ENCODE measurements at places on chromosomes 5 and 9. TPM values are rescaled to one million over a fixed set of nuclear protein-coding genes. Genes with fewer than 3 reads are reported as not detected.

DNA sequence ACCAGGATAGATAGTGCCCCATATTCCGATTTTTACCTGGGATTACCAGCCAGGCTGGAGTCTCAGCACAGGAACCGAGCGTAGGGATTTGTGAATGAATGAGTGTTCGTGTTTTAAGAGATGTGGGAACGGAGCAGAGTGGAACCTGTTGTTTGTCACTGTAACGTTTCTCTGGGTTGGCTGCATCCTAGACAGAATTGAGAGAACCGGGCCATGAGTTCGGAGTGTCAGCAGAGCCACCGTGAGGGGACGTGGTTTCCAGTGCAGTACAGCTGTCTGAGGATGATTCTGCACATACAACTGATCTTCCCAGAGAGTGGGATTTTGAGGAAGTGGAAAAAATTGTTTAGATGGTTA, 1.2 kb downstream of the PDE8B start:
- no peak for DNase-seq

- DNase-seq = no peak
Observed at GRCh38 chr9:78539904-78540303, 243.0 kb downstream of the PSAT1 start.

DNA sequence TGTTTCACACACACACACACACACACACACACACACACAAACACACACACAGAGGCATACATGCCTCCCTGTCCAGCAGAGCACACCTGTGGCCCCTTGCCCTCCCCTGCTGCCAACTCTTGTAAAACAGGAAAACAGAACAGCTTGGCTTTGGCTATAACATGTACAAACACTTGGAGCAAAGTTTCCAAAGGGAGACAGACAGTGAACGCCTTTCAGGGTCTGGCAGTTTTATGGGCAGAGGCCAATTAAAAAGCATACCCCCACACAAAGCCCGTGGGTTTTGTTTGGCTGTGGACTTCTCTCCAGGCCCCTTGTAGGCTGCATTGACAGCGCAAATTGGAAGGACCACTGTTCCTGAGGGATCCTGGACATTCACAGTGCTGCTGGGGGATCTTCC, 265.6 kb downstream of the PAPPA start:
- DNase-seq = peak; percentile 19

GRCh38 chr5:1926471-1927341, 44.0 kb upstream of the IRX4 start:
- no peak for DNase-seq

GRCh38 chr5:109485030-109485429, 75.3 kb upstream of the PJA2 start:
- peak; percentile 97 for DNase-seq

- DNase-seq = no peak
Observed at GRCh38 chr5:100270023-100270771, 265.0 kb upstream of the FAM174A start.

- DNase-seq = no peak
Observed at GRCh38 chr5:10248378-10249260, 1.1 kb downstream of the ATPSCKMT start.

GRCh38 chr5:125393221-125393815, 646.9 kb upstream of the ZNF608 start:
- no peak for DNase-seq

DNA sequence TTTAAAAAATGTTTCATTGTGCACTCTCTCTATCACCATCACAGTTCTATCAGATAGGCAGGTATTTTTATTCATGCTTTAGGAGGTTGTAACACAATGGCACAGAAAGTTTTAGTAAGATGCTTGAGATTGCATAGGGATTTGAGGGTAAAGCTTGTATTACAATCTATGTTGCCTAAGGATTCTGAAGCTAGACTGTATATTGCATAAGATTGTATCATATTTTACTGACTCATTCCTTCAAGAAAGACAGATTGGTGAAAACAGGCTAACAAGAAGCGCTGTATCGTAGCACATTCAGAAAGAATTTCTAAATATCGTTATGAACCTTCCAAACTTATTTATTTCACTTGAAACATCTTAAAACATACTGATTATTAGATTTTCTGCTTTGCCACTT, 577.7 kb downstream of the EBF1 start:
- peak; percentile 46 for DNase-seq

- no peak for DNase-seq
Observed at GRCh38 chr5:159902444-159903121, 13.7 kb upstream of the ADRA1B start.

Gene CAVIN4
- polyA plus RNA-seq = 0.22 TPM

Gene FUBP3
- 26.5 TPM for polyA plus RNA-seq

Gene PCDHGA9
- polyA plus RNA-seq = 0.90 TPM

Data from lung (tissue), 17 donors.